ENCODE measurements at places on chromosomes 7 and 10.

GRCh38 chr7:102186306-102186705 lies 100.4 kb upstream of the SH2B2 start:
- no peak for DNase-seq

GRCh38 chr7:55533050-55533728 lies 39.1 kb downstream of the VOPP1 start:
- no peak for DNase-seq

DNA sequence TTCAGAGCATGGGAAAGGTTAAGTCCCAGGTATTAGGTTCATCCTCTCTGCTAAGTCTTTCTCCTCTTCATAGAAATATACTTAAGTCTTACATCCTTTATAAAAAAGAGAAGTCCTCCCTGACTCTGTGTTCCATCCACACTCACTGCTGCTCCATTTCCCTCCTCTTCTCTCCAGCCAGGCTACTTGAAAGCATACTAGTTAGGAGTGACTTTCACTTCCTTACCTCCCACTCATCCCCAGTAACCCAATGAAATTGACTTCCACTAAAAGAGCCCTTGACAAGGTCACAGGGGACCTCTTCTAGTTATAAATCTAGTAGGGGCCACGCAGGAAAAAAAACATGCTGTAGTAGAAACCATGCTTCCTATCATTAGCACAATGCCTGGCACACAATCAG lies 133.1 kb upstream of the AGK start:
- no peak for DNase-seq

- no peak for DNase-seq
Measured at GRCh38 chr7:1229956-1230355, 2.7 kb upstream of the UNCX start.

DNA sequence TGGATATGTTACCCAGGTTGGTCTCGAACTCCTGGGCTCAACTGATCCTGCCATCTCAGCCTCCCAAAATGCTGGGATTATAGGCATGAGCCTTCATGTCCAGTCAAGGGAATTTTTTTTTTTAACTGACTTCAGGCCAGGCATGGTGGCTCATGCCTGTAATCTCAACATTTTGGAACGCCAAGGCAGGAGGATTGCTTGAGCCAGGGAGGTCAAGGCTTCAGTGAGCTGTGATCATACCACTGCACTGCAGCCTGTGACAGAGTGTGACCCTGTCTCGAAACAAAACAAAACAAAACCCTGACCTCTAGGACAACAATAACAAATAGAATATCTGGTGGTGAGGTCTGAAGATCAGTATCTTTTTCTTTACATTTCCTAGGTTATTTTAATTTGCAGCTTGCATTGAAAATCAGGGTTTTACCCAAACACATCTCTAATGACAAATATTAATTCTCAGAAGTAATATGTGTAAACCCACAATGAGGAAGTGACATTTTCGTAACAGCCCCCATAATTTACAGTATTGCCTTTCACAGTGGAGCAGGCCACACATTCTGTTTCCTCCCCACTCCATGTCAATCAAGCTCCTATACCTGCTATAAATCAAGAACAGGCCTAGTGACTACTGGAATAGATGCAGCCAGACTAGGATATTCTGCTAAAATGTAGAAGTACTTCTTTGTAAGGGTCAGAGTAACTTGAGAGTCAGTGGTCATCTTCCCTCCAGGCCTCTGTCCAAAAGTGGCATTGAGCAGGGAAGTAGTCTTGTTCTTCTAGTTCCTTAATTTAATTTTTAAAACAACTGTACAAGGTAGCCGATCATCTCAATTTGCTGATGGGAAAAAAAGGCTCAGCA lies 43.3 kb upstream of the ECHDC3 start:
- no peak for DNase-seq

GRCh38 chr10:36534471-36535002 lies 590.9 kb upstream of the ANKRD30A start:
- DNase-seq, result peak; percentile 90

DNA sequence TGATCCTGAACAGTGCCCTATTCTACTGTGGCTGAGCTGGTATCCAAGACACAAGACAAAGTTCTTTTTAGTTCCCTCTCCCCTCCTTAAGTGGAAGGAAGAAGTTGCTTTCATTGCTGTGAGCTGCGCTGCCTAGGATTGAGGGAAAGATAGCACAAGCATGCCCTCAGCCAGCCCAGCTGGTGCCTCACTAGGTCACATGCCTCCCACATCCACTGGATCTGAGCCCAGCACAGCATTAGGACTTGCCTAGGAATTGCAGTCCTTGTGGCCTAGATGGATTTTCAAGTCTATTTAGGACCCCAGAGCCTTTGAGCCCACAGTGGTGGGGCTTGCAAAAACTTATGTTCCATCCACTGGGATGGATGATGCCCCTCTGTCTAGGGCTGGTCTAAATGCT lies 214.2 kb downstream of the ZNF248 start:
- DNase-seq, result no peak

- no peak for DNase-seq
Measured at GRCh38 chr10:104435822-104436221, 82.2 kb downstream of the CFAP58 start.

DNA sequence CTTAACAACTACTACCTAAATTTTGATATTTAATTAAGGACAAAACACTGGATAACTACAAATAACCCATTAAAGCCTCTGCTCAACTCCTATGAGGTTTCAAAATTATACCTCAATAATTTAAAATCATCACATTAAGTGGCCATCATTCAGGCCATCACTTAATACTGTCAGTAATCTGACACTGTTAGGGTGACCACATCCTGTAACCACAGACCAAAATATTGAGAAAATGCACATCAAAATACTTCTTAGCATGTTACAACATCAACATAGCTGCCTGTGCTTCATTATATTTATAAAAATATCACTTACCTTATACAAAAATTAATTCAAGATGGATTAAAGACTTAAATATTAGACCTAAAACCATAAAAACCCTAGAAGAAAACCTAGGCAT lies 23.3 kb downstream of the SEM1 start:
- no peak for DNase-seq

DNA sequence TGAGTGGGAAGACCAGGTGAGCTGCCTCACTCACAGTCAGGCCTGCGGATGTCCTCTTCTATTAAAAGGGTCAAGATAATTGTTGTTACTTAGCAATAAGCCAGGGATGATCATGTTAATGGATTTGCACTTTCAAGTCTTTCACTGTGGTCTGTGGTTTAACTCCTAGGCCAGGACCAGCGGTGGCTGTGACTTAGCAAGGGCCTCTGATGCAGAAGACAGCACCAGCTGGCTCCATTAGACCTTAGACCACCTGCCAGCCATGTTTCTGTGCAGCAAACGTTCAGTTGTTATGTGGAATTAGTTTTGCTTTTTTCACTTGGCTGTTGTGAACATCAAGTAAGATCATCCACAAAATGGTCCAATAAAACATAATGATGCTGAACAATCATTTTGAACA lies 537.3 kb downstream of the TNS3 start:
- no peak for DNase-seq

GRCh38 chr7:84735011-84735410 lies 451.8 kb downstream of the SEMA3D start:
- DNase-seq, result no peak

DNA sequence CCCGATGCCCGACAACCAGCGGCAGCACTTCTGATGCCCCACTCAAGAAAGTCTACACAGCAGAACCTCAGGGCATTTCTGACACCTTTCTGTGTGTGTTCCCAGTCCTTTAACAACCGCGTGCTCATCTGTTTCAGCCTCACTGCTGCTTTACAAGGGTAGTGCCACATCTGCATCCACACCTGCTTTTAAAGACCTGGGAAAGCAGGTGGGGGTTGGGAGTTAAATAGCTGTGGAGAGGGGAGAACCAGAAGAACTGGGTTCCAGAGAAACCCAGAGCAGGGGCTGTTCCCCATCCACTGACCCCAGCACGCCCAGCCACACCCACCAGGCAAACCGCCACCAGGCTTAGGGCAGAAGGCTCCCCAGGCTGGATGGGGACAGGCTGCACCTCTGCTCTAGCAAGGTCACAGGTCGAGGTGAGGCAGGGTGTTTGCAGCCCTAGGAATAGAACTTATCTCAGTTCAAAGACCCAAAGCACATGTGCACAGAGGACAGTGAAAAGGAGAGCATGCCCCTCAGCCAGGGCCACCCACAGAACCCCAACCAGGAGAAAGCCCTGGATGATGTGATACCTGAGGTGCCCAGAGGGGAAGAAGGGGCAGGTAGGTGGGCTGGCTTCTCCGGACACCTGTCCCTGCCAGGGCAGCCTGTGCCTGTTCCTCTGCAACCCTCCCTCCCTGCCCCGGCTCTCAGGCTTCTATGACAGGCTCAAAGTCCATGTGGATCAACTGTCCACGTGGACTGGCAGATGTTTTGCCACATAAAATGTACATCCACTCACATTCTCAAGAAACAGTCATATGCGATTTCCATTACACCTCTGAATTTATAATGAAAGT lies 51.3 kb downstream of the COBL start:
- DNase-seq, result no peak

- no peak for DNase-seq
Measured at GRCh38 chr7:64807731-64808365, 13.6 kb downstream of the ZNF138 start.

- no peak for DNase-seq
Measured at GRCh38 chr7:105990141-105990540, 27.1 kb downstream of the CDHR3 start.

- no peak for DNase-seq
Measured at GRCh38 chr7:157900011-157900410, 563.2 kb downstream of the DNAJB6 start.

DNA sequence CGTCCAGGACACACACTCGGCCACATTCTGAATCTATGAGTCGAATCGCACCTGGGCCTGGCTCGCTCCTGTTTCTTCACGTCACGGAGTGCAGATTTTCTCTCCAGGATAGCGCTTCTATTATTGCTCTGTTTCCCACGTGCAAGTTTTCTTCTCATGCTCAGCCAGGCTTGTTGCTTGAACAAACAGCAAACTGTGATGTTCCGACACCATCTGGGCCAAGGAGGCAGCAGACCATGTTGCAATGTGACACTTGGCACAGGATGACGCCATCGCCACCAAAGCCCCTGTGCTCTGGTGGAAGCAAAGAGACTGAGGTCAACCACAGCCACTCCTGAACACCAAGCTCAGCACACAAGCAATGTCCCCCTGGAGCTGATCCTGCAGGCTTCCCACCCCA lies 507.1 kb upstream of the ADARB2 start:
- no peak for DNase-seq

- DNase-seq, result no peak
Measured at GRCh38 chr7:154848464-154848863, 154.5 kb downstream of the PAXIP1 start.

GRCh38 chr7:19066170-19066569 lies 51.3 kb downstream of the TWIST1 start:
- no peak for DNase-seq

DNA sequence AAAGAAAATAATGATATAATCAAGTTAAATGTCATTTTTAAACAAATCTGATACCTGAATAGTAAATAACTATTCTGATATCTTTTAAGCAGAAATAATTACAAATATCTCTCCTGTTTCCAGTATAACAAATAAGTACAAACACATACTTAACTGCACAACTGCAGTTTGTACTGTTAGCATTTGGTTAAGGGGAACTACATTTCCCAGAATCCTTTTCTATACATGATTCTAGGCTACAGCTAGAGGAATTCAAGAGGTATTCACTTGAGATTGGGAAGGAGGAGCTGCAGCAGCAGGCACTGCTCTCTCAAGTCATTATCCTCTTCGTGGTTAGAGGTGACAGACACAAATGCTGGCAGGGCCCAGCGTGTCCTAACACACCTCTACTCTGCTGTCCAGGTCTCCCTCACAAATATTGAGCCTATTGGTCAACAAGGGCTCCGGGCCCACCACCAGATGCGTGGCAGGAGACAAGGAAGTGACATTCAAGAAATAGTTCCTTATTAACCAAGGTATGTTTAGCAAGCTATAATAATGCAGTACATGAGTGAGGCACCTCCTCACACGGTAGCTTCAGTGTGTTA lies 255.1 kb upstream of the MKLN1 start:
- no peak for DNase-seq
